GM12878 (cell line): ENCODE measurements at places on chromosomes 4 and X. TPM values are rescaled to one million over a fixed set of nuclear protein-coding genes. Genes with fewer than 3 reads are reported as not detected.
A peak's percentile ranks its signal among the peaks of the same experiment; 100 is the strongest.

GRCh38 chrX:133661962-133662839 is 246.9 kb upstream of the GPC4 start:
- DNase-seq = no peak

GRCh38 chr4:155774033-155774432 is 15.2 kb downstream of the GUCY1B1 start:
- no peak for DNase-seq

GRCh38 chrX:42602136-42602535 is 175.8 kb downstream of the PPP1R2C start:
- DNase-seq = no peak

DNA sequence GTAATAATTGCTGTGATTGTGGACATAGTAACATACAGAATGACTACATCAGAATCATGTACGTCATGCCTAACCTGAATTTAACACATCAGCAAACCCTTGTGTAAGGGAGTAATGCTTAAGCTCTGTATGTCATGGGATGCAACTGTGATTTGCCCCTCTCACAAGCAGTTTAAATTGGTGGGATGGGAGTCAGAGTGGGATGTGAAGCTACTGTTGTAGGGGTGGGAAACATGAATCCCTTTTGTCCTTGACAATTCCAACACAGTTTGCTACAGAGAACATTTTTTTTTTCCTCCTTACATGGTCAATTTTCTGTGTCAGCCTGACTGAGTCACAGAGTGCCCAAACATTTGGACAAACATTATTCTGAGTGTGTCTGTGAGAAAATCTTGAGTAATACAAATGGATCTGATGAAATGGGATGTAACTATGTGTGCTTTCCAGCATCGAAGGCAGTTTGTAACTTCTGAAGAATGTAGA is 392.8 kb downstream of the GPM6A start:
- no peak for DNase-seq

GRCh38 chrX:24014388-24015018 is 12.5 kb downstream of the KLHL15 start:
- peak; percentile 45 for DNase-seq

- DNase-seq = no peak
Observed at GRCh38 chr4:99536271-99536670, 25.4 kb downstream of the C4orf17 start.

DNA sequence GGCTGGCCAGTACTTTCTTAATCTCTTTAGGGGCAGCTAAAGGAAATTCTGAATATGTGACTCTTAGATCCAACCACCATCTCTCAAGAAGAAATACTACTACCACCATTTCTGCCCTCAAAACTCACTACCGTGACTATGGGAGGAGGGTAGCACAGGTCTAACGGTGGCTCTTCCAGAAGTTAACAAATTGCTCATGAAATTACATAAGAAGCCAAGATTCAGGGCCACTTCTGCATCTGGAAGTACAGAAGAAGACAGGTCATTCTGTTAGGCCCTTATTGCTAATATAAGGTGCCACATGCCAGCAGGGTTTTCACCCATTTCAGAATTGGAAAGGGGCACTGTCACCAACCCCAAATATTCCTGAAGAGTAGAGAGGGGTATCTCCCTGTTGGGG is 19.6 kb upstream of the NKRF start:
- no peak for DNase-seq

DNA sequence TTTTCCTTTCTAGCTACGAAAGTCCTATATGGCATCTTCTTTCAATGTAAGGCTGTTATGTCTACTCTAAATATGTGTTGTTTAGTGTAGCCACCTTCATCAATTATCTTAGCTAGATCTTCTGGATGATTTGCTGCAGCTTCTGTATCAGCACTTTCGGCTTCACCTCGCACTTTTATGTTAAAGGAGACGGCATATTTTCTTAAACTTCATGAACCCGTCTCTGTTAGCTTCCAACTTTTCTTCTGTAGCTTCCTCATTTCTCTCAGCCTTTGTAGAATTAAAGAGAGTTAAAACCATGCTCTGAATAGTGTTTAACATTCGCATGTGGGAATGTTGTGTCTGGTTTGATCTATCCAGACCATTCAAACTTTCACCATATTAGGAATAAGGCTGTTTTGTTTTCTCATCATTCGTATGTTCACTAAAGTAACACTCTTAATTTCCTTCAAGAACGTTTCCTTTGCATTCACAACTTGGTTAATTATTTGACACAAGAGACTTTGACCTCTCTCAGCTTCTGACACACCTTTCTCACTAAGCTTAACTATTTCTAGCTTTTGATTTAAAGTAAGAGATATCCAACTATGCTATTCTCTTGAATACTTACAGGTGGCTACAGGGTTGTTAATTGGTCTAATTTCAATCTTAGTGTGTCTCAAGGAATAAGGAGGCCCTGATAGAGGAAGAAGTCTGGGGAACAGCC is 476.8 kb downstream of the GABRG1 start:
- DNase-seq = no peak

GRCh38 chr4:155889031-155889793 is 14.3 kb upstream of the TDO2 start:
- peak; percentile 58 for DNase-seq

The SGMS2 gene
- 0.19 and 0.23 TPM in 2 replicates for total RNA-seq

The LONRF3 gene
- 0.10 and 0.16 TPM in 2 replicates for total RNA-seq

The SMPX gene
- total RNA-seq = not detected in 2 replicates

The SPIN2A gene
- 0.33 and 0.40 TPM in 2 replicates for total RNA-seq

The TNIP3 gene
- 0.56 and 0.62 TPM in 2 replicates for total RNA-seq

The MAGEA2 gene
- total RNA-seq = not detected in 2 replicates

The MGAT4D gene
- not detected in 2 replicates for total RNA-seq

The GAGE12H gene
- total RNA-seq = not detected in 2 replicates

The APBB2 gene
- total RNA-seq = 24.6 and 24.8 TPM in 2 replicates
